Tibial artery (tissue), 4 donors: ENCODE measurements at places on chromosomes 5 and 9.

DNA sequence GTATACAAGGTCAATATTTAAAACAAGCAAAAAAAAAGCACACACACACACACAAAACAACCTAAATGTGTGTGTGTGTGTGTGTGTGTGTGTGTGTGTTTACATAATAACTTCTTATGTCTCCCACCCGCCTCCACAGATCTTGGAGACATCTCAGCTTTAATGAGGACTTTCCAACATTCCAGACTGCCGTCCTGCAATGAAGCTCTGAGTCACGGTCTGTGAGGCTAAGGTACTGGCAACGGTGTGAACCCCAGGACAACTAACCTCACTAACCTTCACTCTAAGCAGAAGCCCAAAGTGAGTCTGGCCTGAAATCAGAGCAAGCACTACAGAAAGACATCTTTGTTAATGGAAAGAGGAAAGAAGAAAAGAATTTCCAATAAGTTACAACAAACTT lies 22.3 kb downstream of the ZNF474 start:
- no peak for DNase-seq

DNA sequence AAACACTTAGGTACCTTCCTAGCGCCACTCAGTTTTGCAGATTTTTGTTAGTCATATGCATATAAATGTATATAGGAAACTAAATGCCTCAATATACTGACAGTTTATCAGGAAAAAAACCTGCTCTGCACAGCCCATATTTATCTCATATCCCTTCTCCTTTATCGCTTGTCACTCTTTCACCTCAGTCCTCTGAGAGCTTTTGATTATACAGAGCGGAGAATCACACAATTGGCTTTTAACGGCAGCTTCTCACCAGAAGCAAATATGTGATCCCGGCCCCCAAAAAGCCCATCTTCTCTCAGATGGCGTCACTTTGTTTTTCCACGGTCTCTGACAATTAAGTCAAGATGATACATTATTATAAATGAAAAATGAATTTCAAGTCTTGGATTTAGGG lies 362.6 kb downstream of the DNAH5 start:
- no peak for DNase-seq

DNA sequence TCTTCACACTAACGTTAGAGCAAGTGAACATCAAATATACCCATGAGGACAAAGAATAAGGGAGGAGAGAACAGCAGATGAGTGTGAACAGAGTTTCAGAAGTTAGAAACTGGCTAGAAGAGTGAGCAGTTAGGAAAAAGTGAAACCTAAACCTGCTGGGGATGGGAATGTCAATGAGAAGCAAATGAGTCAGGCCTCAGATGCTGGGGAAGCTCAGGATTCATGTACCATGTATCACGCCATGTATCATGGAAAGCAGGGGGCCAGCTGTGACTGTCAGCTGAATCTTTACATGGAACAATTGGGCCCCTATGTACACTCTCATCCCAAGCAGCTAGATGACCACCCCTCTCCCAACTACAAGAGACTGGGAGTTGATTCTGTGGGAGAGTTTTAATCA lies 16.2 kb downstream of the GDF9 start:
- DNase-seq: no peak

DNA sequence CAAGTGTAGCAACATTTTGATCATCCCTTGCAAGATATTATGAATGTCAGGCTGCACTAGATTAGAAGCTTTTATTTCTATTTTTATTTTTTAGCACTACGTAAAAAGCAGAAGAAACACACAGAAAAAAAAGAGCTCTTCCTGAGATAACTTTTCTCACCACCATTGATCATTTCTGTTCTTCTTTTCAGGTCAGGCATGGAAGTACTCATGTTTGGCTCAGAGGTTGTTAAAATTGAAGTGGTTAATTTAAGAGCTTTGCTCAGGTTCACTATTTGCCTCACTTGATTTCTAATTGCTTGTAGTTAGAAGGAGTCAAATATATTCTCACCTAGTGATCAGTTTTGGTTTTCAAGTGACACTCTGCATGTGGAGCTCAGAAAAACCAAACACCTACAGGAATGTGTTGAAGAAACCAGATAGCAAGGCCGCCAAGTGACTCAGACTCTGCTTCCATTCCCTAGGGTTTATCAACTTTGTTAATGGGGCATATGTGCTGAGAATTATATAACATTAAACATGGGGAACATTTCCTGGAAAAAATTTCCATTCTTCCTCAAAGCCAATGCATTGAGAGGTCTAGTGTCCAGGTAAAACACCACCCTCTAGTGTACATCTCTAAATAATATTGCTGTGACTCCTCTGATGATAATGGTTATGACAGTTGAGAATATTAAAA lies 679.8 kb downstream of the CETN3 start:
- no peak for DNase-seq

DNA sequence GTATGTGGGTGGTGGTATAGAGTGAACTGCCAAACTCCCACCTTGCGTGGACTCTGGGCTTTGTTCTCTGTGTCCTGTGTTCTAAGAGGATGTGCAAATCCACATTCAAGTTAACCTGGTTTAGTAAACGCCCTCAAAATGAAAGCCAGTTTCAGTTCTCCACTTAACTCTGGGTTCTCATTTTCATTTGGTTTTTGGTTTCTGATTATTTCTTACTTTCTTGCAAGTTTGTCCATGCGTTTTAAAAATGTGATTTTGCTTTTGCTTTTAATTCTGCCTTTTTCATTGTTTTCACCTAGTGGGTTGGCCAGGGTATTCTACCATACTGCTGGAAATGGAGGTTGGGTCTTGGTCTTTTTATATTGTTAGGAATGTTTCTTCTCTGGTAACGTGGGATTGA lies 38.2 kb downstream of the GALNT10 start:
- no peak for DNase-seq

GRCh38 chr9:38318759-38319495 lies 73.6 kb upstream of the ALDH1B1 start:
- DNase-seq: no peak

- DNase-seq: no peak
These were observed 84.9 kb downstream of the KLHL3 start for GRCh38 chr5:137651022-137651421.

DNA sequence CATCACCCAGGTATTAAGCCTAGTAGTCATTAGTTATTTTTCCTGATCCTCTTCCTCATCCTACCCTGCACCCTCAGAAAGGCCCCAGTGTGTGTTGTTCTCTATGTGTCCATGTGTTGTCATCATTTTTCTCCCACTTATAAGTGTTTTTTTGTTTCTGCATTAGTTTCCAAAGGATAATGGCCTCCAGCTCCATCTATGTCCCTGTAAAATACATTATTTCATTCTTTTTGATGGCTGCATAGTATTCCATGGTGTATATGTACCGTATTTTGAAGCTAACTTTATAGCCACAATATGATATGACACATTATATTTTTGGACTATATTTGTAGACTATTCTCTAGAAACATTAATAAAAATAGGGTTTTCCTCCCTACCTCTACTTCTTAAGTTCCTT lies 324.4 kb upstream of the EDIL3 start:
- DNase-seq: no peak

DNA sequence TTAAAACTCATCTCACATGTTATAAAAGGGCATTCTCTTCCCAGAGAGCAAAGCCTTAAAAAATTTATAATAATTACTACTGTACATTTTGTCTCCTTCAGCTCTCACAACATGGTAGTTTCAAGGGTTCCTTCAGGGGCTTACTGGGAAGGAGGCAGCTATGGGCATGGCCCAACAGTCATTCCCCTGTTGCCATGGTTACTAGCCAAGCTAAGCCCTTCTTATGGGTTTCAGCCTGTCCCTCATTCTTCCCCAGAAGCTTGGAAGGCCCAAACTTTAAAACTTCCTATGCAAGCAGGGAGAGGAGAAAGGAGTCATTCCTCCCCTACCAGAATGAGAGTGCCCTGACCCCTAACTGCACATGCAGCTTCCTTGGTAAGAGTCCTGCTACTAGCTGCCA lies 82.2 kb upstream of the CNTLN start:
- DNase-seq: no peak

DNA sequence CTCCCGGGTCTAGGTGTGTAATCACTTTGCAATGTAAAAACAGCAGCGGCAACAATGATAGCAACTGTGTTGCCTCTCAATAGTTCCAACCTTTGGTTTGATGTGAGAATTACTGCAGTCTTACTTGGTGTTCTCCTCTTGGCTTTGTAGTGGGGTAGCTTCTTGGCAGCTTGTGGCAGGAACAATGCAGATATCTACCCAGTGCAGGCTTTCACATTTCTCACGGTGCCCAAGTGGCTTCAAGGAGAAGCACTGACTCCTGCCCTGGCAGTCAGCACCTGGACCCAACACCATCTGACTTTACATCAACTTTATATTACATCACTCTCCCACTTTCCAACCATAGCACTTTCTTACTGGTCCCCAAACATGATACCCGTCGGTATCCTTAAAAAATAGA lies 28.4 kb upstream of the TIFAB start:
- DNase-seq: no peak

GRCh38 chr5:172207511-172207910 lies 13.5 kb downstream of the EFCAB9 start:
- DNase-seq: no peak

GRCh38 chr5:169408731-169409130 lies 107.8 kb upstream of the SLIT3 start:
- no peak for DNase-seq

DNA sequence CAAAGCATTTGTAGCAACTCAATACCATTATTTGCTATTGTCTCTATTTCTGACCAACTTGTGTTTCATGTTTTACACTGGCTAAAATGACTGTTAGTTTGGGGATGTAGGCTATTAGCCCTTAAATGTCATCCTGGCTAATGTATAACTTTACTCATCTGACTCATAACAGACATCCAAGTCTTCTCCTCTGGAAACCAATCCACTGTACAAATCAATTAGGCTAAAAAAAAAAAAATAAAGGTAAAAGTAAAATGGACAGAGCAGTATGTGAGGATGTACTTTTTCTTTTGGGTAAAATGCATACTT lies 20.6 kb downstream of the MEGF9 start:
- DNase-seq: no peak
